ENCODE measurements at places on chromosomes 4 and X.
A peak's percentile ranks its signal among the peaks of the same experiment; 100 is the strongest.

DNA sequence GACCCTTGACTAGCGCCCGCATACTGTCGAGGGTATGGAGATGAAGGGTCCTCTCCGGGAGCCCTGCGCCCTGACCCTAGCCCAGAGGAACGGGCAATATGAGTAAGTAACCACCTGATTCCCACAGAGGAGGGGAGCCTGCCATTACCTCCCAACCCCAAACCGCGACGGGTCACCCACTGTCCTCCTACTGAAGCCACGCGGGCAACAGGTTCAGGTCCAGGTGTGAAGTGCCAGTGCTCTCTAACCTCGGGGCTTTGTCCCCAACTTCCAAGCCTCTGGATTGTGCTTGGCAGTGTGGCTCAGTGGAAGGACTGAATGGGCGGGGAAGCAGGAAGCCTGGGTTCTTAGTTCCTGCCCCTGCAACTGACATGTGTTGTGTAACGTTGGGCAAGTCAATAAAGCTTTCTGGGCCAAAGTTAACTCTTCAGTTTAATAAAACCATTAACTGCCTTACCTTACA lies 694 bp downstream of the OCRL start:
- no peaks in the 10 kb centered on the region for H3K4me1 ChIP-seq
- peak overlapping the region; percentile 61 for H3K4me3 ChIP-seq
- no peak overlapping the region for H3K27ac ChIP-seq
- no peaks in the 10 kb centered on the region for H3K27me3 ChIP-seq
- DNase-seq: no peak

DNA sequence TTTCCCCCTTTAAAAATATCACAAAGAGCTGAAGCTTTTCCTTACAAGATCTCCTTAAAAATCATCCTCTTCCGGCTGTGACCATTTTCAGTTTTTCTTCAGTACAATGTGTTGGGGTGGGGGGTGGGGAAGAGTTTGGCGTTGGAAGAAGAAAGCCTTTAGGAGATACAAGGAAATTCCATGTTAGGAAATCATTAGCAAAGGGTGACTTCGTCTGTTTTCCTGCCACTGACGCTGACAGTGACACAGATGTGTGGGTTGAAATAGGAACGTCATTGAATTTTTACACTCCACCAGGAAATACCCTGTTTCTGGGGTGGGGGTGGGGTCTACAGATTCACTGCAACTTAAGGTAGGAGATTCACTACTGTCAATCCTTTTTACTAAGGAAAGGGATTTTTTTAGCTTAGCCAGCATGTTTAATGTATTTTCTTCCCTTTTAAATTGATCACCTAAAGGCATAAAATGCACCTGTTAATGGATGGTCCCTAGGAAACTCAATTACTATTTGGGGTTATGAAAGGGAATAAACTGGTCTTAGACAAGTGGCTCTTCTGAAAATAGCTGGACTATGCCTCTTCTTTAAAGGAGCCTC lies 3.9 kb downstream of the MAMLD1 start:
- H3K4me1 ChIP-seq: no peaks in the 10 kb centered on the region
- H3K4me3 ChIP-seq: no peak overlapping the region
- peaks cover 6% of the 10 kb centered on the region for H3K27me3 ChIP-seq
- DNase-seq: no peak
- no peak overlapping the region for H3K27ac ChIP-seq
- H3K36me3 ChIP-seq: no peaks in the 10 kb centered on the region

DNA sequence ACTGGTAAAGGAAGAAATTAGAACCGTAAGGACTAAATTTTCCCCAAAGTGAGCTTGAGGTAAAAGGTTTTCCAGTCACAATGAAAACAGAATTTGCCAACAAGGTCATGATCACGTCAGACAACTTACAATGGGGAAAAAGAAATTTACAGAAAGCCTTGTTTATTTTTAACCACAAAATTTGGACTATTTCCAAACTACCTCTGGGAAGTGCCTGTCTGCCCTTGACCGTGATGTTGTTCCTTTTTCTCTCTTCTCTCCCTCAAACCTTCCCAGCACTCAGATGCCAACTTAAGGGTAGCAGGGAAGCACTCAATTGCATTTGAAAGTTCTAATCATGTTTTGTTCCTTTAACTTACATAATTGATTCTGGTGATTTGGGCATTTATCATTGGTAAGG lies 32.5 kb downstream of the MEPE start:
- no peaks in the 10 kb centered on the region for H3K4me1 ChIP-seq
- no peaks in the 10 kb centered on the region for H3K36me3 ChIP-seq
- H3K4me3 ChIP-seq: no peak overlapping the region
- DNase-seq: no peak
- H3K27me3 ChIP-seq: no peaks in the 10 kb centered on the region

DNA sequence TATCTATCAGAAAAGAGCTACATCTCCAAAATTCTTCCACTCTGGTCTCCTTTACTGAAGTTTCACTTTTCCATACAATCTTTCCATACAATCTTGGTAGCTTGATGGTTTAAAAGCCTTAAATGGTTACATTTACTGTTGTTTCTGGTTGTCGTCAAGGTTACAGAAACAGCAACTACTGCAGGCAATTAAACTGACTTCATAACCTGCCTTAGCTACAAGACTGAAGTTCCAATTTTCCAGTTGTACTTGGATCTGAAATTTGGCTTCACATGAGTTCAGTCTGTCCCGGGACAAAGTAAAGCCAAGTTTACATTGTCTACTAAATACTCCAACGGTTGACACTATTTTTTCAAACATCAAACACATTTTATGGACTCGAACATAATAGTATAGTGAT lies 326.4 kb downstream of the ANKRD50 start:
- H3K36me3 ChIP-seq: no peaks in the 10 kb centered on the region
- no peaks in the 10 kb centered on the region for H3K27me3 ChIP-seq
- no peak for DNase-seq

GRCh38 chr4:76809594-76810305 lies 88.2 kb downstream of the SOWAHB start:
- no peak for DNase-seq
- H3K36me3 ChIP-seq: no peaks in the 10 kb centered on the region
- H3K27me3 ChIP-seq: no peaks in the 10 kb centered on the region
- no peak overlapping the region for H3K27ac ChIP-seq

DNA sequence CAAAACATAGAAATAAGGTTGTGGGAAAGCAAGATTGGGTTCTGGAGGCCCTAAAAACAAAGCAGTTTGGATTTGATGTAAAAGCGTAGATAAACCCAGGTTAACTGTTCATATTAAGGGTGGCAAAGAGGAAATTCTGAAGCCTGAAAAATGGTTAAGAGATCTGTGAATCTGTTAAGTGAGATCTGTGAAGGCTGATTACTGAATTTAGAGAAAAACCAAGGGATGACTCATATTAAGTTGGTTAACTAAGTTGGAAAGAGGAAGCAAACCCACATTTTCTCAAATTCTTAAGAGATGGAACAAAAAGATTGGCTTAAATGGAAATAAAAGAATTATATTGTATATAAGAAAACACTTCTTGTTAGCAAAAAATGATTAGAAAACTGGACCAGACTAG lies 22.8 kb downstream of the GPAT3 start:
- H3K4me3 ChIP-seq: no peak overlapping the region
- H3K4me1 ChIP-seq: peaks cover 8% of the 10 kb centered on the region
- no peak overlapping the region for H3K27ac ChIP-seq
- no peak for DNase-seq

GRCh38 chr4:81472281-81473182 lies 825 bp upstream of the RASGEF1B start:
- no peak for DNase-seq
- H3K36me3 ChIP-seq: no peaks in the 10 kb centered on the region
- H3K27ac ChIP-seq: no peak overlapping the region
- H3K4me3 ChIP-seq: peak overlapping the region; percentile 38

DNA sequence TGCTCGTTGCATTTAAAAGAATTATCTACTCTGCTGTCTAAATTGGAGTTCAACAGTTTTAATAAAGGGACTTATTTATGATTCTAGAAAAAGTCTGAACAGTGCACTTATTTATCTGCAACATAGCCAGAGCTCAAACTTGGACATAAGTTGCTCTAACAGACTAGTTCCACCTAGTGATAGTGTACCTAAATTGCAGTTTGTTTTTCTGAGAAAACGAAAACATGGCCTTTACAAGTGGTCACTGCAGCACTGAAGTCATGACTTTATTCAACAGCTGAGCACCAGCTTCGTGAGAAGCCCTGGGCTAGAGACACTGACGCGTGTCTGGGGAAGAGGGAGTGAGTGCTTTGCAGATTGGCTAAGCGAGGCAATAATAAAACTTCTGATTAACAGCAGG lies 77.3 kb upstream of the IGSF1 start:
- no peaks in the 10 kb centered on the region for H3K4me1 ChIP-seq
- H3K27ac ChIP-seq: no peak overlapping the region
- no peaks in the 10 kb centered on the region for H3K27me3 ChIP-seq

DNA sequence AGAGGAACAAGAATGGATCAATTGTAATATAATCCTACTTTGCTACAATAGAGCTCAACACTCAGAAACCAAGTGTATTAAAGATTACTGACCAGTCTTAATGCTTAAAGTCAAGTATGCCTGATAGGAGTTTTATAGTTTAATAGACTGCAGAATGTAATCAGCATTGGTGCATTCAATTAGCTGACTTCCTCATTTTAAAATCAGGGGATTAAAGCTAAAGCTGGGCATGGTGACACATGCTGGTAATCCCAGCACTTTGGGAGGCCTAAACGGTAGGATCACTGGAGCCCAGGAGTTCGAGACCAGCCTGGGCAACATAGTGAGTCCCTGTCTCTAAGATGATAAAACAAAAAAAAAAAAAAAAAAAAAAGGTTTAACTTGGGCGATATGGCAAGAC lies 10.8 kb downstream of the HNRNPDL start:
- peaks cover 8% of the 10 kb centered on the region for H3K4me1 ChIP-seq
- H3K27ac ChIP-seq: no peak overlapping the region
- H3K36me3 ChIP-seq: peaks cover 22% of the 10 kb centered on the region
- no peak for DNase-seq

DNA sequence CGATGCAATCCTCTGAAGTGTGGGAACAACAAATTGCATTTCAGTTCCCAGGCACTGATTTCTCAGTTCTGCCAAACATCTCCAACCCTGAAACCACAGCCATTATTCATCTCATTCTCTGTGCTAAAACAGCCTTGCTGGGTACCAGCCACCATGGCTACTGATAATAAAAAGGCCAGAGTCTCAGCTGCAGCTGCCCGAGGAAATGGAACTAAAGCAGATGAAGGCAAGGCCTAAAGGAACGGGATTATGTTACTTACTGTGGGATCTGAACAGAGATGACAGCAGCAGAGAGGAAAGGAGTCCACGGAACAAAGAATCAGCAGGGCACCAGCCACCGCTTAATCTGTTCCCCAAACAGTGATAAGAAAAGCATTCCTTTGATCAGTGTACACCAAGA lies 155.7 kb downstream of the PAPSS1 start:
- no peaks in the 10 kb centered on the region for H3K4me1 ChIP-seq
- no peaks in the 10 kb centered on the region for H3K36me3 ChIP-seq
- no peak for DNase-seq
- H3K27ac ChIP-seq: no peak overlapping the region

- H3K36me3 ChIP-seq: no peaks in the 10 kb centered on the region
- no peak overlapping the region for H3K4me3 ChIP-seq
Observed at GRCh38 chr4:76059750-76060149, 14.8 kb upstream of the ART3 start.

DNA sequence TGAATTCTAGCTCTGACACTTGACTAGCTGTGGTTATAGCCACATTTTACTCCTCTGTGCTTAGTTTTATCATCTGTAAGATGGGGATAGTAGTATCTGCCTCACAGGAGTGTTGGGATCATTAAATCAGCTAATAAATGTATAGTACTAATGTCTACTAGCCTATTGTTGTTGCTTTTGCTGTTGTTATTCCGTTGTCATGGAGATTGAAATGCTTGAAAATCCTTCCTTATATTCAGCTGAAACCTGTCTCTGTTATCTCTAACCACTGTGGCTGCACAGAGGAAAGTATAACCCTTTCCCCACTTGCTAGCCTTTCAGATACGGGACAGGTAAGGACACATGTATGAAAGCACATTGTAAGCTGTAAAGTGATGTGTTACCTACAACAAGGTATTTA lies 33.9 kb downstream of the CLCN5 start:
- H3K27me3 ChIP-seq: no peaks in the 10 kb centered on the region
- DNase-seq: no peak
- no peaks in the 10 kb centered on the region for H3K4me1 ChIP-seq
- H3K27ac ChIP-seq: no peak overlapping the region

DNA sequence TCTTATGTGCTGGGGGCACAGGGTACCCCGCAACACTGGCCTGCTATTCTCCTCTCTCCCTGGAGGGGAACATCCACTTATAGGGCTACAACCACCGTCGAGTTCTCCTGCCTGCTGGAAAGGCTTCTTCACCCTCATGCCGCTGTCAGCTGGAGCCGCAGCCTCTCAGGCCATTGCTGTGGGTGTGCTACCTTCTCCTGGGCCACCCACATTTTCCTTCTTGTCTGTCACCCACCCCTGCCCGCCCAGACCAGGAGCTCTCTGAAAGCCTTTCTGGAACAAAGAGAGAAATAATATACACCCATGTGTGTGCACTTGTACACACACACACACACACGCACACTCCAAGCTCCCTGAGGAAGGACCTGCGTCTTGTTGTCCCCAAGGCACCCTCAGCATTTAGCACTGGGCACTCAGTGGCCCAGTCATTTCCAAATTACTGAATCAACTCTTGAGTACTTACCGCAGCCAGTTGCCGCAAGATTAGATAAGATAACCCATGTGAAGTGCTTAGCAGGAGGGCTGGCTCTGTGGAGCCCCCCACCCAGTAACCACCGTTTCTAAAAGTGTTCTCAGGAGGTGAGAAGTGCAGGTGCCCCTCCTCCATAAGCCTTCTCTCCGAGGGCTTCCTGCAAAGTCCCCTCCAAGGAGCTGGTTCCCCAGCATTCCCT lies 50.2 kb downstream of the CPZ start:
- no peaks in the 10 kb centered on the region for H3K36me3 ChIP-seq
- no peak overlapping the region for H3K27ac ChIP-seq
- no peaks in the 10 kb centered on the region for H3K4me1 ChIP-seq
- H3K4me3 ChIP-seq: no peak overlapping the region

DNA sequence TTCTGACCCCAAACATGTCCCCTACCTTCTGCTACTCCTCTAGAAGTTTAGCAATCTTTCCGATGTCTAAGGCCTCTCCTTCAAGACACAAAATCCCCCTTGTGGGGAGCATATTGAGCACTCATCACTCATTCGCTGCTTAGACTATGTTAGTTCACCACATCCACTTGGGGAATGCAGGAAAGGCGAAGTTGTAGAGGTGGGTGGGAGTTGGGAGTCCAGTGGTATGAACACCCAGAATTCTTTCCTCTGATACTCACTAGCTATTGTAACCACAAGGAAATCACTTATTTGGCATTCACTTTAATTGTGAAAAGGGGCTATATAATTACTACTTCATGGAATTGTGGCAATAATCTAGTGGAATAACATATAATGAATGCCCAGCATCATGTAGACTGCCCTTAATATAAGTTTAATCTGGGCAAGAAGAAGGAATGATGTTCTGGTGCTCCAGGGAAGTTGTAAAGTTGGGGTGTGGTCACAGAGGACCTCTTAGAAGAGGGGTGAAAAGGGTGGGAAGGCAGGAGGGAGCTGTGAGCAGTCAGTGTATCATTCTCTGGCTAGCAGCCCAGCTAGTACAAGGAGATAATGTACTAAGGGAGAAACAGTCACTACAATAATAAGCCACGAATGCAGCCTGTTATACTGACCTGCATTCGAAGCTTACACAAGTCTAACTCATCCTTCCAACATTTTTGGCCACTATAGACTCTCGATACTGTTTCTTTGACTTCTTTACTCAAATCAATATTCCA lies 468.2 kb upstream of the DIPK2B start:
- DNase-seq: no peak
- H3K27ac ChIP-seq: peak overlapping the region; percentile 29
- no peaks in the 10 kb centered on the region for H3K27me3 ChIP-seq
- peaks cover 3% of the 10 kb centered on the region for H3K4me1 ChIP-seq
